Fibroblast of the aortic adventitia (primary cell): ENCODE measurements at places on chromosomes 7 and 10. TPM values are rescaled to one million over a fixed set of nuclear protein-coding genes. Genes with fewer than 3 reads are reported as not detected.

PRXL2A gene
- total RNA-seq = 0.90 and 17.7 TPM in 2 replicates

NRCAM gene
- 2.3 and 5.4 TPM in 2 replicates for total RNA-seq

DNA sequence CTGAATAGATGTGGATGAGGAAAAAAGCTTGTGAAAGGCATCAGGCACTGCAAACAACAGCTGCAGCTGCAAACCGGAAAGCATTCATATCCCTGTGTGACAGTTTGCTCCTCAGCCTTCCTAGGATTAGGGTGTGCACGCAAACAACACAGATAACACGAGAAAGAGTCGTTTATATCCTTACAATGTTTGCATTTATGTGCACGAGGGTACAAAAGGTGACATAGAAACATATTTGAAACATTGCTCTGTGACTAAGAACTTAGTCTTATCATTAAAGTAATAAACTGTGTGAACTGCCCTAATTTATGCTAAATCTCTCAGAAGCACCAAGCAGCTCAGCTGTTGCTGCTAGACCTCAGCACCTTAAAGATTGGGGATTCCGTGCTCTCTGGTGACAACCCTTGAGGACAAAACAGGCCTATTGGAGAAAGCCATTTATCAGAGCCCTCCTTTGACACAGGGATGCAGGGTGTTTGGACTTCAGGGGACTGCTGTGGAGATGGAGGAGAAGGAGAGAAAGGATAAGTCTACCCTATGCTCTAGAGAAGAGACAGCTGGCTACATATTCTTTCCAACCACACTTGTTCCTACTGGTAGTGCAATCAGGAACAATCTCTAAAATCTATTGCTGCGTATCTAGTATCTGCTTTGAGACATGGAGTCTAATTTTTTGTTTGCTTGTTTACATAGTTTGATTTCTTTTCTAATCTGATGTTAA lies 176.2 kb downstream of the GNAT3 start:
- DNase-seq = no peak

DNA sequence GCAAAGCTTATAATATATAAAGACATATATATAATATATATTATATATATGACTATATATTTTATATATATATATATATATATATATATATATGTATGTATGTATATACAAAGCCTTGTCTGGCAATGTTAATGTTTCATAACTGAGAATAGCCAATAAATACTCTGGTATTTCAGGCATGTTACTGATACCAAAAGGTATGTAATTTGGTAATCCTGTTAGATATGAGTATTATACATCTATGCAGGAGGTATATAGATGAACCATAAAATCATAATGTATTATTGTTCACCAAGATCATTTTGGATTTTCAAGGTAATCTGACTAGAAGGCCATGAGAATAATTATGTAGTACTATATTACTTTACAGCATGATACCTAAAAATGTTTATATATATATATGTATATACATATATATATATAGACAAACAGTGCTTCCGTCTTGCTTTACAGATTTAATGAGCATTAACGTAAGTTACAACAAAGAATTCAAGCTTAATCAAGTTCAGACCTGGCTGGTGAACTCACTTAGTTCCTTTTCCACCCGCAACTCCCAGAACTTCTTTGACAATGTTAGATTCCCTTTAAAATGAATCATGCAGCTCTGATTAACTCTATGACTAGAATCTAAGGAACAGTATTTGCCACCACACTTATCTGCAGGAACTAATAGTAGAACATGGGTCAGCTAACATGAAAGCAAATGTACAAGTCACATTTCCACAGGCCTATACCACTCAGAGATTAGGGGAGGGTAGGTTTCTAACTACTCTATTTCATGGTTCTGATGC lies 82.7 kb downstream of the SLC25A13 start:
- DNase-seq = peak; percentile 8

- DNase-seq = no peak
Measured at GRCh38 chr7:116135306-116135705, 75.0 kb upstream of the TES start.

DNA sequence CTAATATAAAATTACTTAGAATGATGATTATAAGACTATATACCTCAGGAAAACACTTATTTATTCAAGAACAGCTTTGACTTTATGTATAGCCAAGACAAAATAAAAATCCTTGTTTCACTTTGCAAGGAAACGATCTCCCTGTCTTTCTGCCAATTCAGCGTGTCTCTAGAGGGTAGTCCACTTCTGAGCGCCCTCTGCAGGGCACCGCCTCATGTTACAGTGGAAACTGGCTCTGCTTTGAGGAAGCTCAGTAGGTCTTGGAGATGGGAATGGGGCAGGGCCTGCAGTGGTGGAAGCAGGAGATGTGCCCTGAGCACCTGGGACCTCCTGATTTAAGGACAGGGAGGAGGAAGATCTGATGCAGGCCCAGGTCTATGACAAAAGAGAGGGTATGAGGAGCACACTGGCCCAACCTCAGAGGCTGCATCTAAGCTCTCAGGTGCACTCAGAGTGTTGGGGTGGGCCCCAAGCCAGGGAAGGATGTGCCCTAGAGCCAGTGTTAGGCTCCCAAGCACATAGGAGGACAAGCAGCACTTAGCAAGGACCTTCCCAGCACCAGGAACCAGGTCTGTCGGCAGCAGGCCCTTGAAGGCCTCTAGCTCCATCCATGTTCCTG lies 481.0 kb downstream of the TNS3 start:
- DNase-seq = peak; percentile 61

- peak; percentile 4 for DNase-seq
Measured at GRCh38 chr7:78326189-78326588, 527.6 kb downstream of the PHTF2 start.

DNA sequence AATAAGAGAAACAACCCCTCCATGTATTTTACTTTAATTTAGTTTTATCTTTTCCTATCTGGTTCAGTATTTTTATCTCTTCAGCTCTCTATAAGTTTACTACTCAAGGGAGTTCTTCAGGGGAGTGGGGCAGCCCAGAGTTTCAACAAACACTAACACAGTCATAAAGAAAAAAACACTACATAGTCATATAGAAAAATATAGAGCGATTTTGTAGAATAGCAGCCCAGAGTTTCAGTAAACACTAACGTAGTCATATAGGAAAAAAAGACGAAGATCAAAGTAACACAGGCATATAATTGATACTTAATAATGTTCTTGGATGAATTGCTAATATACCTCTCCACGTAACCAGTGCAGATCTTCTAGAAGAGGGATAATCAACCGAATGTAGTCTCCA lies 54.7 kb downstream of the PON1 start:
- DNase-seq = no peak
